ENCODE measurements at places on chromosomes 1 and 21.

DNA sequence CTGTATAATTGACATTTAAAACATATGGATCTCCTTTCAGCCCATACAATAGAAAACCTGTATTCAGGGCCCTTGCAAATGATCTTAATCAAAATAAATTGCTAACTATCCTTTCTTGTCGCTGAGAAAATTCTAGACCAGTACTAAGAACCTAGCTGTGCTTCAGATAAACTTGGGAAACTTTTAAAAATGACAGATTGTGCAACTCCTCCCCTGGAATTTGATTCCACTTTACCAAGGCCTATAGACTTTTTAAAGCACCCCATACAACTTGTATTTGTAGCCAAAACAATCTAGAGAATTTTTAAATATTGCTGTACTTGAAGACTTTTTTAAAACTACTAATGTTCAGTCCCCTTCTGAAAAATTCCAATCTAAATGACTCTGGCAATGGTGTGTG, 51.6 kb downstream of the ZNF644 start:
- DNase-seq: no peak

DNA sequence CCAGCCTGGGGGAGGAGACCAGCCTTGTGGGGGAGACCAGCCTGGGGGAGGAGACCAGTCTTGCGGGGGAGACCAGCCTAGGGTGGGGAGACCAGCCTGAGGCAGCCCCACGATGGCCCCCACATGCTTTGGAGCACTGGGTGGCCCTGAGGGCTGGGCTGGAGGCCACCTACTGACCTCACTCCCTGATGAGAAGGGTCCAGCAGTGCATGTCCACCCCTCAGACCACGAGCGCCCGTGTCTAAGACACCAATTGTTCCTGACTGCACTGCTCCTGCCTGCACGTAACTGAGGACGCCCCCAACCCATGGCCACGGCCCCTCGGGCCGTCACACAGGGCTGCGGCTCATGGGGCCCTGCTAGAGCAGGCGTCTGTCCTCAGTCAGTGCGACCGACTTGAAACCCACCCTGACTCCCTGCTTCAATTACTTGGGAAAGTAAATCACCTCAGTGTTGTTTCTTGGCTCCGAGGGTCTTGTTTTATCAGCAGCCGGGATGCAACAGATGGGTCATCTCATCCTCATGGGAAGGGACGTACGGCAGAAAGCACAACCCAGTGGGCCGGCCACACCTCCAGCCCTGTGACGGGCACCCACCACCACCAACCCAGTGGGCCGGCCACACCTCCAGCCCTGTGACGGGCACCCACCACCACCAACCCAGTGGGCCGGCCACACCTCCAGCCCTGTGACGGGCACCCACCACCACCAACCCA, at the start of gene SPATC1L:
SPATC1L (minus strand) TSS at position 550 of the 715 bp plus-strand sequence. CDS start 1,643 bp downstream, outside the sequence.
- no peak for DNase-seq

DNA sequence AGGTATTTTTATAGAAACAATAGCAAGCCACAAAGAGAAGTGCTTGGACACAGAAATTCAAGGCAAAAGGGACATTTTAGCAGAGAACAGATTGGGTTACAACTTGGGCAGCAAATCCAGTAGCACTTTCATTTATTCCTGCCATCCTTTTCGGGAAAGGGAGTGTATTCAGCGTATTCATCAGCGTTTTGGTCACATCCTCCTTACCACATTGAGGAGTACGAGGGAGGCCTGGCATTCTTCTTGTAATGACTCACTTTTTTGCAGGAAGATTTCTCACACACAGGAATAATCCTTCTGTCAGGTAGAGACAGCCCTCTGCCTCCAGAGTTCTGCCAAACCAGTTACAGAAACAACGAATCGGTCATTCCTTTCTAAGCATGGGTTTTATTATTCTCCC, 18.1 kb upstream of the FAM78B start:
- DNase-seq: no peak

DNA sequence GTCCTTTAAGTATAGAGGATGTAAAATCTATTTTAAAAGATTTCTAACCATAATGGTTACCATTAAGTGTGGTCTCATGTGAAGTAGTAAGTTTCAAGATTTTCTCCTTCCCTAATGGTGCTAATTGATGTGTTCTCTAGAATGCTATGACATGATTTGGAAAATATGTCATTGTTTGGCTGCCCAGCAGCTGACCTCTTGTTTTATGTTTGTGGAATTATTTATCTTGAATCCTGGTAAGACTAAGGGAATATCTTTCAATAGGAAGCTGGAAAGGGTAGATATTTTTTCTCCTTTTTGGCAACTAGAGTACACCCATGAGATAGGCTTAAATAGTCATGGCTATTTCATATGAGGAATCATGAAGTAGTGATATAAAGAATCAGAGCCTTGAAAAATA, 139.8 kb upstream of the CHODL start:
- no peak for DNase-seq

DNA sequence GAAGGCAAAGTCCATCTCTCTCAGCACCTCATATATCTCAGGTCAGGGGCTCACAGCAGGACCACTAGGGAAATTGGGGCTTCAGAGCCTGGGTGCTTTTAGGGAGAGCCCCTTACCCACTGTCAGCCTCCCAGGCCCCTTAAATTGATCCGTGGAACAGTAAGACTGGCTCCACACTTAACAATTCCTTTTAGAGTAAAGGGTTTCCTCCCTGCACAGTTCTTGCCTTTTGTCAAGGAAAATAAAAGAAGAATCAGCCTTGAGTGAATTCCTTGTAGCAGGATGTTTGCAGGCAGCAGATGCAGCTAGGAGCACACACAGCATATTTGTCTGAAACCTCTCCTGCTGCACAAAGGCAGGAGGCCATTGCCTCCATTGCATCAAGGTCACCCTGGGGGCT, 184.9 kb downstream of the SEC16B start:
- DNase-seq: no peak

- DNase-seq: no peak
These were observed 10.9 kb downstream of the YARS1 start for GRCh38 chr1:32806290-32806689.

DNA sequence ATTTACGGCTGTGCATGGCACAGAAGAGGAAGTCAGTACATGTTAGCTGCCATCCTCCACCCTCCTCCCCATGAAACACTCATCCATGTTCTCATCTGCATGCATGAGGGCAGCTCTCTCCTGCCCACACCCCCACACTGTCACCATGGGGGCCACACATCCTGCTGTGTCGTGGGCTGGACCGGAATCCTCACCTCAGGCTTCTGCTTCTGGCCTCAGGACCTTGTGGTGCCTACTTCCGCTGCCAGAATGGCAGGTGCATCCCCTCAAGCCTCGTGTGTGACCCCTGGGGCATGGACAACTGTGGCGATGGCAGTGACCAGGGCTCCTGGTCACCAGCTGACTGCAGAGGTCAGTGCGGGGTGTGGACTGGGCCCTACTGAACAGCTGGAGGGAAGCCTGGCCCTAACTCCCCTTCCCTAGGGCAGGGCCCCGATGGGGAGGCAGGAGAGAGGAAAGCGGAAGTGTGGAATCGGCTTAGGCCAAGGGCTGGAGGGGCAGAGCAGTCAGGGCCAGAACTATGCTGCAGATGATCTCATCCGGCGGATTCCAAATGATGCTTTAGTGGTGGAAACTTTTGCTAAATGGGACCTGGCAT, 3.8 kb downstream of the LDLRAD2 start:
- no peak for DNase-seq

DNA sequence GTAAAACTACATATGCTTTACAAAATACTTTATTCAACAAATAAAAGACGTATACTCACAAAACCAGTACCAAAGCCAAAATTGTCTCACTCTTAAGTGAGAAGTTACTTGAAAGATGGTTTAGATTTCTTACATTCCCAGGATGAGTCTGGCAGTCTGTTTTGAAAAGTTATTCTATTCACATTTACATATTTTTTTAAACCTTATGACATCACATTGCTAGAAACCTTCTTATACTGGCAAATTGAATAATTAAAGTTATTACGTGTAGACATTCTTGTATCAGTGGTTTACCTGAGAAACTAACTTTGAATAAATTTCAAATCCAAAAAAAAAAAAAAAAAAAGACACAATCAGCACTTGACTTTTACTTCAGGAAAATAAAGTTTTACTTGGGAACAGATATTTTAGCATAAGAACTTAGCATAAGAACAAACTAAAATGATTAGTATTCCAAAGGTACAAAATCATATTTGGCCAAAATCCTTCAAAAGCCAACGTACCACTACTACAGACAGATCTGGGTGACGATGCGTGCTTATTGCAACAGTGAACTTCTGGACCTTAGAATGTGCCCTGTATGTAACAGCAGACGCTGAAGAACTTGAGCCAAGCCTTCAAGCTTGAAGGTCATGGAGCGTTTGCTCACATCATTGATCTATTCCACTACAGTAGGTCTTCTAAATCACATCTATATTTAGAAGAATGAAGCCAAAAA, 2.5 kb downstream of the CDC42BPA start:
- no peak for DNase-seq

DNA sequence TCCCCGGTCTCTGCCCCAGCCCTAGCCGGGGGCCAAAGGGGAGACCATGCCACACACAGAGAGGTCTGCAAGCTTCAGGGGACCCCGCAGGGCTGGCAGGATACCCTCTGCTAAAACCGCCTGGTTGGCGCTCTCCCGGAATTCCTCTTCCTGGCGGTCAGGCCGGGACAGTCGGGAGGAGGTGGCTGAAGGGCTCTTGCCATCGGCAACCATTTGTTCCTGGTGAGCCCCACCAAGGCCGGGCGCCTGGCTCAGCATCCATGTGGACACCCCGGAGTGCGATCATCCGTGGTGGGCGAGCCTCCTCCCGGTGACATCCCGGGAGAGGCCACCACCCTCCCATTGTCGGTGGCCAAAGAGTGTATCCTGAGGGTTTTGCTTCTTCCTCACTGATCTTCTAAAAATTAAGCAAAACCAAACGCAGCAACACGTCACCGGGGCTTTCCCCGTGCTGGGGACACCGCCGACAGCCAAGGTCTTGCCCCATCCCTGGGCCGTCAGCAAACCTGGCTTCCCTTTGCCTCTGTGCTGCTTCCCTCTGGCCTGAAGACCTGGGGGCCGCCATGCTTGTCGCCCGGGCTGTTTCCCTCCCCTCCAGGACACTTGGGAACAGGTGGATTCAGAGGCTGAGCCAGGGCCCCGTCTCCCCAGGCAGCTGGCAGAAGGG, 59.1 kb upstream of the TTC34 start:
- DNase-seq: no peak

Measured in effector CD4-positive, alpha-beta T cell (primary cell).